ENCODE measurements at places on chromosomes 2 and 18.

GRCh38 chr2:101887328-101887727, 104.4 kb upstream of the IL1R2 start:
- no peak for DNase-seq

- DNase-seq: no peak
Observed at GRCh38 chr2:172177581-172177980, 74.9 kb upstream of the DLX2 start.

DNA sequence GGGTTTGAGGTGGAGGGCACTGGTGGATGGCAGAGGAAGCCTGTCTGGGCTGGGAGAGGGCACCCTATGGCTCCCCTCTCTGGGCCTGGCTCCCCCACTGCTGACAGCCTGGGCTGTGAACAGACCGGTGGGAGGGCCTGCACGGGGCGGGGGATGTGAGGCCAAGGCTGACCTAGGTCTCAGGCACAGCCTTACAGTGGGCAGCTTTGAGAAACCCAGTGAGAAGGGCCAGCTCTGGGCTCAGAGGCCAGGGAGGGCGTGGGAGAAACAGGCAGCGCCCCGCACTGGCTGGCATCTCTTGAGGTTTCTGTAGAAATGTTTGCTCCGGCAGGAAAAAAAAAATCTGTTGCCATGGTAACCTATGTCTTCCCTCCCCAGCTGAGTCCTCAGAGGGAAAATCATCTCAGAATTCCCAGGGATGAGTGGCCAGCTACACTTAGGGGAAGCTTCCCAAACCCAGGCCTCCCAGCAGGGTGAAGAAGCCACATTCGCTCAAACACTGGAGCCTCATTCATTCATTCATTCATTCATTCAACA, 71.7 kb upstream of the TAF1B start:
- DNase-seq: no peak

GRCh38 chr18:25729072-25729471, 361.3 kb downstream of the SS18 start:
- no peak for DNase-seq

DNA sequence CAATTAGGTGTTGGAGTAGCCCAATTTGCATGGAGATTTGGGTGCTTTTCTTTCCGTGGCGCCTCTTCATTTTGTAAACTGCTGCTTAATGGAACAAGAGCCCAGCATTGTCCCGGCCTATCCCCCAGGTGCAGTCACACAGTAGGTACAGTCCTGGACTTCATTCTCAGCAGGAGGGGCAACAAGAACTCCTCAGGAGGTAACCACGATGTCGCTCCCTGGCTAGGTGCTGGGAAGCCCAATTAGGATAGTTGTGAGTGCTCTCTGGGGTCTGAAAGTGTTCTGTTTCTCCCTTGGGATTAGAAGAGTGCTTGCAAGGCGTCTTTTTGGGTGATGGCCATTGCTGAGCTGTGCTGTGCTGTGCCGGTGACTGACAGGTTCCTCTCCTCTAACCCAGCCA, 53.8 kb downstream of the CABLES1 start:
- no peak for DNase-seq

DNA sequence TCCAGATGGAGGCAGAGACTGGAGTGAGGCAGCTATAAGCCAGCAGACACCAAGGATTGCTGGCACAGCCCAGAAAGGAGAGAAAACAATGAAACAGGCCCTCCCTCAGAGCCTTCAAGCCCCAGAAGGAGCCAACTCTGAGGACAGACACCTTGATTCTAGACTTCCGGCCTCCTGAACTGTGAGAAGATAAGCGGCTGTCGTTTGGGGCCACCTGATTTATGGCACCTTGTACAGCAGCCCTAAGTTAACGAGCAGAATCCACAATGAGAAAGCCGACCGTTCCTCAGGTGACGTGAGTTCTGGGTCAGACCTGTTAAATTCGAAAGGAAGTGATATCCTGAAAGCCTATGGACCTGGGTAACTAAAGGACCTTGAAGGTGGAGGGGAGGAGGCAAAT, 7.3 kb upstream of the CNDP2 start:
- DNase-seq: no peak

DNA sequence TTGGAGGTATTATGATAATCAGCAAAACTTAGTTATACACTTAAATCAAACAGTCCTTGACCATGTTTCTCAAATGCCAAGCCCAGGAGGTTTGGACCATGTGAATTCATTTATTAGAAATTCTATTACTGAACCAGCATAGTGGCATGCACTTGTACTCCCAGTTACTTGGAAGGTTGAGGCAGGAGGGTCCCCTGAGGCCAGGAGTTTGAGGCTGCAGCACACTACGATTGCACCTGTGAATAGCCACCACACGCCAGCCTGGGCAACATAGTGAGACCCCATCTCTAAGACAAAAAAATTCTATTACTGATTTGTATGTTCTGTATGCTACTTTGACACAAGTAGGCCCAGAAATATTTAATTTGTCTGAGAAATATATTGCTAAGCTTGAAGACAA, 43.6 kb upstream of the FZD7 start:
- DNase-seq: no peak

- no peak for DNase-seq
Observed at GRCh38 chr2:240105982-240106381, 30.1 kb downstream of the COPS9 start.

DNA sequence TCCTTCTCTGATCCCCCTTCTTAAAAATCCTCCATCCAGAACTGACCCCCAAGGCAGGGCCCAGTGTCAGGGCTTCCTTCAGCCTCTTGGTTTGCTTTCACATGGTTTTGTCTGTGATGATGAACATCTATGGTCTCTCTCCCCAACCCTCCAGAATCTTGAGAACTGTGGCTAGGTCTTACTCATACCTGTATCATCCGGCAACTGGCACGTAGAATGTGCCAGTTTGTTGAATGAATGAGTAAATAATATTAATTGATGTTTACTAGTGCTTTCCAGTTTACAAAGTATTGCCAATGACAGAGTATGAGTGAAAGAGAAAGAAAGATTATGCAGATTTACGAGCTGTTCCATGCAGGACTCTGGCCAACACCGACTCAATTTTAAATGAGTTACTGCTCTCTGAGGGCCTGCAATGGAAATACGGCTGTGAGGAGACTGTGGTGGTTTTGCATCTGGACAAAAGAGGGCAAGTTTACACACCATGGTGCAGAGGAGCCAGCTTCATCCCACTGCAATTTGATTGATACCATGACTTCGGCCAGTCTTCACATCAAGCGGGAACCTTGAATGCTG, 29.9 kb upstream of the TRIB2 start:
- no peak for DNase-seq

GRCh38 chr2:191291471-191291870, 46.3 kb downstream of the MYO1B start:
- DNase-seq: no peak

- no peak for DNase-seq
Observed at GRCh38 chr18:51340332-51340731, 142.9 kb upstream of the MEX3C start.

GRCh38 chr2:36902385-36903120, 63.8 kb downstream of the STRN start:
- no peak for DNase-seq

GRCh38 chr18:72846736-72847533, 20.9 kb downstream of the NETO1 start:
- DNase-seq: no peak

DNA sequence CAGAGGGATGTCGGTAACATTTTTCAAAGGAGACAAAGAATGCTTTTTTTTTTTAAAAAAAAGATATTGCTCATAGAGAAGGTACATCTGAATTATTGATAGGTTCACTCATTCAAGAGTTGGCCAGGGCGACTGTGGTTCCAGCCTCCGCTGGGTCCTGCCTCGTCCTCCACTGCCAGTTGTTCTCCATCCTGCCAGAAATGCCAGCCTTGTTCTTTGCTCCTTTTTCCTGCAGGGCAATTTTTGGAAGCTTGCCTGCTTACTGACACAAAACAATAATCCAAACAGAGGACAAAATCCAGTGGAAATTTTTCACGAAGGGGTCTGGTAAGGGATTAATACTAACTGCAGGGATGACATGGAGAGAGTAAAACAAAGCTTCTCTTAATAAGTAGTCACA, 1113.0 kb downstream of the CBLN2 start:
- DNase-seq: no peak

DNA sequence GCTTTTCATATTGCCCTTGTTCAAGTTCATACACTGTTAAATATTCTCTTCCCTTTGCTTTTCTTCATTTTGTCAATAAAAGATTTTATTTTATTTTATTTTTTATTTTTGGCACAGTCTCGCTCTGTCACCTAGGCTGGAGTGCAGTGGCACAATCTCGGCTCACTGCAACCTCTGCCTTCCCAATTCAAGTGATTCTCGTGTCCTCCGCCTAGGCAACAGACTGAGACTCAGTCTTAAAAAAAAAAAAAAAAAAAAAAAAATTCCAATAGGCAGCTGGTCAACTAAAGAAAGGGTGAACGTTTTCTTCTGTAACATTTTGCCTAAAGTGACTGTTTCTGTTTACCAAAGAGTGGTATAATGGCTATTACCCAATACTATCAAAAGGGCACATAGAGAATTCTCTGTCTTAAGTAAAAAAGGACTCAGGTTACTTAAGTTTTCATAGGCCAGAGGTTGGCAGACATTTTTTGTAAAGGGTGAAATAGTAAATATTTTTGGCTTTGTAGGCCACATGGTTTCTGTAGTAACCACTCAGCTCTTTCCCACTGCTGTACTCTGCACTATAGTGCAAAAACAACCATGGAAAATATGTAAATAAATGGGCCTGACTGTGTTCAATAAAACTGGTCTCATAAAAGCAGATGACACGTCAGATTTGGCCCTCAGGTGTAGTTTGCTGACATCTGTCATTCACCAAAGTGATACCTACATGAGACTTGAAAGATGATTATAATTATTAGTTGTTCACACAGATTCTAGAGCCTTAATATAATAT, 113.4 kb downstream of the MIB1 start:
- no peak for DNase-seq

DNA sequence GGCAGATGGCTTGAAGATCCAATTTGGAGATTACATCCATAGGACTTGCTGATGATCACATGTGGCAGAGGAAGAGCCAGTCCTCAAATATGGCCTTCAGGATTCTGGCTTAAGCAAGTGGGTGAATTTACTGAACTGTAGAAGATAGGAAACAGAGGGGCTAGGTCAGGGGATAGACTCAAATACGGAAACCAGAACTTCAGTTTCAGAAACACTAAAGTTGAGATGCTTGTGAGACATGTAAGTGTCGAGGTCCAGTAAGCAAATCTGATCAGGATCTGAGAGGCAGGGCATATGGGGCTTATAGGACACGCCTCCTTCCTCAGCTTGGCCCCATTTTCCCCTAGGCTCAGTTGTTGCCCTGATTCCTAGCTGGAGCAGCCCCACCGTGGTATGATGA, 107.7 kb downstream of the LBH start:
- DNase-seq: no peak

- no peak for DNase-seq
Observed at GRCh38 chr2:104865096-104865470, 11.2 kb downstream of the POU3F3 start.

DNA sequence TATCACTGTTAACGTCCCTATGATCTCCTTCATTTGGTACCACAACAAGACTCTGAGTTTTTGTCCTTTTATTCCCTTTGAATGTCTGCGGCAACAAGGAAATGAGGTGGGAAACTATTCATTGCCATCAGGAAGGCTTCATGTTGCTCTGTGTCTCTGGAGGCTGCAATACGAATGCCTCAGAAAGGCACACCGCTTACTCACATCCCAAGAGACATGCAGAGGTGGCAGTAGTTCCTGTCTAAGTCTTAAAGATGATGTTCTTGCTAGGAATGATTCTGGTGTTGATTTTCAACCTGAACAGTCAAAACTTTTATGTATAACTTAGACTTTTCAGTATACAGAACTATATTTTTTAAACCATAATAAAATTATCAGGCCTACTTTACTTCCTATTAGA, 24.0 kb downstream of the CNTNAP5 start:
- no peak for DNase-seq

DNA sequence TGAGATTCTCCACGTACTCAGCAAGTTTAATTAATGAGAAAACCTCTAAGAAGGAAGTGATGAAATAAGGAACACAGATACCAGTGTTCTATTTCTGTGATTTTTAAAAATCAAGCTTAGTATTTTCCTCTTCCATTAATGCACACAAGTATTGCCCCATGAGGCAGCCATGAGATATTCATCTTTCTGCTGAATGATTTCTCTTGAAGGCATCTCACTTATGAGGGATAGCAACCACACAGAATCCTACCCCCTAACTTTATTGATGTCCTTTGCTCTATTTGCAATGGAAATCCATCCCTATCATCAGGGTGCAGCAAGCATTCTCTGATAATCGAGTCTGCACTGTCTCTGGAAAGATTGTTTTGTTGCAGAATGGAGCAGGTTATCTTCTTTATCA, 244.1 kb upstream of the NRP2 start:
- no peak for DNase-seq

GRCh38 chr2:71941726-71942525, 205.7 kb downstream of the CYP26B1 start:
- DNase-seq: no peak

- no peak for DNase-seq
Observed at GRCh38 chr2:113226462-113226861, 52.3 kb downstream of the PAX8 start.

- DNase-seq: no peak
Observed at GRCh38 chr2:110770959-110771431, 38.6 kb downstream of the ACOXL start.

GRCh38 chr2:216588861-216589710, 44.1 kb upstream of the IGFBP2 start:
- no peak for DNase-seq

DNA sequence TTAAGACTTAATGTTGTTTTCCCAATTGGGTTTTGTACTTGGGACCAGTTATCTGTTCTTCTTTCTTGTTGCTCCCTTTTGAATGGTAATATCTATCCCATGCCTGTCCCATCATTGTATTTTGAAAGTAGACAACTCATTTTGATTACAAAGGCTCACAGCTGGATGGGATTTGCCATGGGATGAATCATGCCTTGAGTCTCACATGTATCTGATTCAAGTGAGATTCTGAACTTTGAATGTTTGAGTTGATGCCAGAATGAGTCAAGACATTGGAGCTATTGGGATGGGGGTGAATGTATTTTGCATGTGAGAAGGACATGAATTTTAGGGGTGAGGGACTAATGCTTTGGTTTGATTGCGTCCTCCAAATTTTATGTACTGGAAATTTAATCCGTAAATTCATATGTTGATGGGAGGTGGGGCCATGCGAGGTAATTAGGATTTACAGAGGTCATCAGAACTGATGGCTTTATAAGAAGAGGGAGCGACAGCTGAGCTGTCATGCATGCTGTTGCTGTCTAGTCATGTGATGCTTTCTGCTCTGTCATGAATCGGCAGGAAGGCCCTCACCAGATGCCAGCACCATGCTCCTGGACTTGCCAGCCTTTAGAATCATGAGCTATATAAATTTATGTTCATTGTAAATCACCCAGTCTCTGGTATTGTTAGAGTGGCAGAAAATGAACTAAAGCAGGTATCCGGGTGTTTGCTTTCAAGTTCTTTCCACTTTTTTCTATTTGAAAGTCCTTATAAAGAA, 741.3 kb upstream of the RAB6C start:
- DNase-seq: no peak

DNA sequence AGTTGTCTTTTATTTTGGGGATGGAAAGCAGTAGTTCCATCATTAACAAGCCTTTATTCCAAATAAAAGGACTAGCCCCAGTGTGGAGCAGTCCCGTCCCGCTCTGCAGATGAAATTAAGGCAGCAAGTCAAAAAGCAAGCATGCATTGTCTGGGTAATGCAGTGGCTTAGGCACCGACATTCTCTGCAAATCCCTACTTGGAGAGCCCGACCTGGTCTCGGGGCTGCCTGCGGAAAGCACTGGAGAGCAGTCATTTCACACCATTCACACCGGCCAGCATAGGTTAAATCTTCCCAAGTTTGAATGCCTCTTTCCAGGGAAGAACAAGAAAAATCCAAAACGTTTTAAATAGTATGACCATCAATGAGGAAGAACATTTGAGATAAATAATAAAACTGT, 24.4 kb upstream of the RAB12 start:
- no peak for DNase-seq

GRCh38 chr2:172457536-172457935, 30.1 kb downstream of the ITGA6 start:
- DNase-seq: no peak
